ENCODE measurements at places on chromosomes 3 and 15. TPM values are rescaled to one million over a fixed set of nuclear protein-coding genes. Genes with fewer than 3 reads are reported as not detected.

Gene LIPH
- 0.02 TPM for polyA plus RNA-seq

Gene EPHB1
- 0.11 TPM for polyA plus RNA-seq

Gene TRIM42
- not detected for polyA plus RNA-seq

Gene AP3B2
- 0.22 TPM for polyA plus RNA-seq

Gene CPA3
- not detected for polyA plus RNA-seq

DNA sequence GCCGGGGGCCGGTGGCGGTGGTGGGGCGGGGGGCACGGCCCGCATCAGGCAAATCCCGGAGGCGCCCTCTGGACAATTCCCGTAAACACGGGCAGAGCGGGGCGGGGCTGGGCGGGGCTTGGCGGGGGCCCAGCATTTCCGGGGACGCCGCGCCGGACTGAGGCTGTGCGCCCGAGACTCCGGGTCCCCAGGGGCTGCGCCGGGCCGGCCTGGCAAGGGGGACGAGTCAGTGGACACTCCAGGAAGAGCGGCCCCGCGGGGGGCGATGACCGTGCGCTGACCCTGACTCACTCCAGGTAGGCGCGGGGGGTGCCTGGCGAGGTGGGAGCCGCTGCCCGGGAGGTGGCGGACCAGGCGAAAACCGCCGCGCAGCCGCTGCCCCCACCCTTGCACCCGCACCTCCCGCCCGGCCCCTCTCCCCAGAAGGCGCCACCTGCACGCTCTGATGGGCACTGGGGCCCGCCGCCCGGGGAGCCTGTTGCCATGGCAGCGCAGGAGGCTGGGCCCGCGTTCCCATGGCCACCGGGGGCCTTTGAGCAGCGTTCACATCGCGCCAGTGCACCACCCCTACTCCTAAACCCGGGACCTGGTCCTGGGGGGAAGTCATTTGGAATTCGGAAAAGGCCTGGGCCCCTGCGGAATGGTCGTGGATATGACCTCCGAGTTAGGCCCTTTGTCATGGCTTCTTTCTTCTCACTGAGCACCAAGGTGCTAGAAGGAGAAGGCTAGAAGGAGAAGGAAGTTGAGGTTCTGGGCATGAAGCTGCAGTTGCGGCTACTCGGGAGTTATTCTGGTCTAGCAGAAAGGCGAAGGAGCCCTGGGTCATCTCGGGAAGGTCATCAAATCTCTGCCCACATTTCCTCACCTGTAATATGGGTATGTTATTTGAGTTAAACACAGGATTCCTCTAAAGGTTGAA, 16.1 kb upstream of the SEMA4B start:
- no peak for DNase-seq

GRCh38 chr3:145807990-145808389, 353.0 kb downstream of the PLOD2 start:
- DNase-seq: no peak

GRCh38 chr3:145760036-145760435, 400.9 kb downstream of the PLOD2 start:
- DNase-seq: no peak

GRCh38 chr3:163273694-163274093, 1777.1 kb downstream of the OTOL1 start:
- no peak for DNase-seq

GRCh38 chr15:41923401-41923997, 29.6 kb upstream of the SPTBN5 start:
- DNase-seq: no peak

DNA sequence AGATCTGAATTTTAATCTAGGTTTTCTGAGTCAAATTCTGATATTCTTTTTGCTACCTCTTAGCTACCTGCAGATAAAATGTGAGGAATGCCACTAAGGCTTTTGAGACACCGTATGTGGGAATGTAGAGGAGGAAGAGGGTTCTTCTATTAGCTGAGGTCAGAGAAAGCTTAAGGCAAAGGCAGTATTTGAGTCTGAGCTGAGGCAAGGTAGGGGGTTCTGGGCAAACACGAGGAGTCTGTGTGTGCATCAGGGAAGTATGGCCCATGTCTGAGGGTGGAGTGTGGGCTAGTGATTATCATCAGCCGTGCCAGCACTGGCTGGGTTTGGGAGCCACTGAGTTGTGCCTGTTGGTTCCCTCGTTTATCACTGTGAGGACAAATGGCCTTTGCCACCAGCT, 181.1 kb downstream of the SOX2 start:
- DNase-seq: no peak

DNA sequence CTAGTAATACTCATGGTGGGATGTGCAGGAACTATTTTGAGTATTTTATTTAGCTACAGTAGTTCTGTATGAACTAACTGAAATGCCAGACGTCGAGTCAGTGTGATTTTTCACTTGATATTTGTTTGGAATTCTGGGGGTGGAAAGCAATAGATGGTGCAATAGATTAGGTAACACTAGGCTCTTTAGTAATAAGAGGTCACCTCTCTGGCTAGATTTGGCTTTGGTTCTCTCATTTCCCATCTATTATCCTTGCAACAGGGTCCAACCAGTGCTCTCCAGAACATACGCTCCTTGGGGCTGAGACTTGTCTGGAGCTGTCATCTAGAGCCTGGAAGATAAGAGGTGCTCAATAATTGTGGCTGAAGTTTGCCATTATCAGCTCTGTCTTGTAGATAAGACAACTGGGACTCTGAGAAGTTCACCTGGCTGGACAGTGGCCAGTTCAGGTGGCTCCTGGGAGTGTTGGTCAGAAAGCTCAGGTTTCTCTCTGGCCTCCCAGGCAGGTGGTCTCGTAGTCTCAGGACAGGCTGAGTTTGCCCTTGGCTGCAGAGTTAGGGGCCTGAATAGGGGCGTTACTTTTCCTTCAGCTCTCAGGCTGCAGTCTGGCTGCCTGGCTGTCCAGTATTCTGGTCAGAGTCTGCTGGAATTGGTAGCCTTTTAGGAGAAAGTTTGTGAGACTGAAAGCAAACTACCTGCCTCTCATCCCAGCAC, 277.5 kb upstream of the RGMA start:
- no peak for DNase-seq

- DNase-seq: no peak
Measured at GRCh38 chr3:12986031-12986430, 87.2 kb downstream of the IQSEC1 start.

DNA sequence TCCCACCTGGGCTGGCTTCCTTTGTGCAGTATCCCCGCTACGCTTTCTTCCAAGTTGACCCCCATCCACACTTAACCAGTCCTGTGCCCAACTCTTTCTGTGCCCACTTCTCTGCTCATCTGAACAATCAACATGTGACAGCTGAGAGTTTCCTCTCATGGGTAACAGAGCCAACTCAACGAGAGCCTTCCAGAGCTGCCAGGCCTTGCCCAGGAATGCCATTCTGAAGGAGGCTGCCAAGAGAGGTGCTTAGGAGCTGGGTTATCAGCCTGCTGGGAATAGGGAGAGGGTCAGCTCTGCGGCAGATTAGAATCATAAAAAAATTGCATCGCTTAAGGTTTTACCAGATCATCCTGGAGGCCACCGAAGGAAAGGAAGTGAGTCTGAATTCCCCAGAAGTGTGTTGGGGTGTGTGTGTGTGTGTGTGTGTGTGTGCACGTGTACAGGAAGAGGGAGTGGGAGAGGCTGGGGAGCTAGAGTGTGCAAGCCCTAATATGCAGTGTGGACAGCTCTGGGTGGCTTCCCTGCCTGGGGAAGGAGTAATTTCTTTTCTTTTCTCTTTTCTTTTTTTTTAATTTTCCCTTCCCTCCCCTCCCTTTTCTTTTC, 66.7 kb downstream of the ITGA11 start:
- no peak for DNase-seq

DNA sequence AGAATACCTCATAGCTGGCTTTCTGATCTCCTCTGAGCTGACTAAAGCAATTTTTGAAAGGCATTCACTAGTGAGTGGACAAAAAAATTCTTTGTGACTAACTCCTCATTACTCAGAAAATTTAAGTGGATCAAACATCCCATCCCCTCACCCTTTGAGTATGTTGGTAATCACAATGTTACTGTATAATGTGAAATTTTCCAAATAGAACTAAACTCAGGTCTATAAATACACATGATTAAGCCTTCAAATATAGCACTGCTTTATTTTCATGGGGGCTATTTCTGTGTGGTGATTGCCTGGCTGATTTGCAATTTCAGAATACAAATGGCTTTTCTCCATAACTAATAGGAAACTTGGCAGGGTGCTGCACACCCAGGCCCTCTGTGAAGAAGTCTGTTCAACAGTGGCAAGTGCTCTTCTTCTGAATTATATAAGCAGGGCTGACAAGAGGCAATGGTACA, 45.9 kb upstream of the ACTC1 start:
- no peak for DNase-seq

- no peak for DNase-seq
Measured at GRCh38 chr15:43143203-43143941, 10.0 kb downstream of the TMEM62 start.

- DNase-seq: no peak
Measured at GRCh38 chr3:155024006-155024638, 56.0 kb upstream of the MME start.

- no peak for DNase-seq
Measured at GRCh38 chr3:126441256-126441880, 34.3 kb downstream of the ZXDC start.

Data from AG04450 (cell line).